Activated T-cell treated with anti-CD3 and anti-CD28 coated beads for 48 hours (primary cell): ENCODE measurements at places on chromosomes 7 and 10.

- DNase-seq = no peak
Observed at GRCh38 chr10:21065621-21066248, 168.6 kb upstream of the NEBL start.

DNA sequence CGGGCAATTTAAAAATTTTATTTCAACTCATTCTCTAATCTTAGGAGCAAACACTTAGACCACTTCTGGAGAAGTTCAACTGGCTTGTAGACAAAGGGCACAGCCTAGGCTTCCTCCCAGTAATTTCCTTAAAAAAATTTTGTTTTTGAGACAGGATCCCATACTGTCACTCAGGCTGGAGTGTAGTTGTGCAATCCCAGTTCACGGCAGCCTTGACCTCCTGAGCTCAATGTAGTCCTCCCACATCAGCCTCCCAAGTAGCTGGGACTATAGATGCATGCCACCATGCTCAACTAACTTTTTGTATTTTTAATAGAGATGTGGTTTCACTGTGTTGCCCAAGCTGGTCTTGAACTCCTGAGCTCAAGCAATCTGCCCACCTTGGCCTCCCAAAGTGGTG, 38.4 kb downstream of the BAMBI start:
- DNase-seq = no peak

GRCh38 chr10:33638891-33639290, 304.4 kb upstream of the NRP1 start:
- DNase-seq = no peak

GRCh38 chr7:103148131-103148993, 537 bp downstream of the NAPEPLD start:
- DNase-seq = no peak

GRCh38 chr10:131107970-131108369, 203.6 kb downstream of the TCERG1L start:
- no peak for DNase-seq

GRCh38 chr10:128221117-128221516, 94.9 kb upstream of the MKI67 start:
- DNase-seq = no peak

GRCh38 chr7:47045207-47046051, 536.5 kb downstream of the TNS3 start:
- no peak for DNase-seq

GRCh38 chr7:108418946-108419345, 37.3 kb downstream of the NRCAM start:
- no peak for DNase-seq

- no peak for DNase-seq
Observed at GRCh38 chr10:11685787-11686218, 56.4 kb upstream of the ECHDC3 start.

GRCh38 chr7:47088329-47089067, 493.4 kb downstream of the TNS3 start:
- no peak for DNase-seq

DNA sequence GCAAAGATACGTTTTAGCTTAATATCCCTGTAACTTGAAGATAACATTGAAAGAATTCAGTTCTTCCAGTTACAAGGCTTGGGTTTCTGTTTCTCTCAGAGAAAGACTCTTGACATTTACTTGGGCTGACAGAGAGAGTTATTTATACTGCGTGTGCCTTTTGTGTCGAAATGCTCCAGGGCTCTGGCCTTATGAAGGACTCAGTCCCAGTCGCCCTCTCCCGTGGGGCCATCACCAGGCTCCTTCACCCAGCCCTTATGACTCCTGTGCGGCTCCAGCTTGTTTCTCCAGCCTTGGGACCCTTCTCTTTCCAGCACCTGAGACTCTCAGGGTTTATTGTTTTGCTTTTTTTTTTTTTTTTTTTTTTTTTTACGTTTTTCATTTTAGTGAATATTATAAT, 242.3 kb upstream of the DKK1 start:
- no peak for DNase-seq

DNA sequence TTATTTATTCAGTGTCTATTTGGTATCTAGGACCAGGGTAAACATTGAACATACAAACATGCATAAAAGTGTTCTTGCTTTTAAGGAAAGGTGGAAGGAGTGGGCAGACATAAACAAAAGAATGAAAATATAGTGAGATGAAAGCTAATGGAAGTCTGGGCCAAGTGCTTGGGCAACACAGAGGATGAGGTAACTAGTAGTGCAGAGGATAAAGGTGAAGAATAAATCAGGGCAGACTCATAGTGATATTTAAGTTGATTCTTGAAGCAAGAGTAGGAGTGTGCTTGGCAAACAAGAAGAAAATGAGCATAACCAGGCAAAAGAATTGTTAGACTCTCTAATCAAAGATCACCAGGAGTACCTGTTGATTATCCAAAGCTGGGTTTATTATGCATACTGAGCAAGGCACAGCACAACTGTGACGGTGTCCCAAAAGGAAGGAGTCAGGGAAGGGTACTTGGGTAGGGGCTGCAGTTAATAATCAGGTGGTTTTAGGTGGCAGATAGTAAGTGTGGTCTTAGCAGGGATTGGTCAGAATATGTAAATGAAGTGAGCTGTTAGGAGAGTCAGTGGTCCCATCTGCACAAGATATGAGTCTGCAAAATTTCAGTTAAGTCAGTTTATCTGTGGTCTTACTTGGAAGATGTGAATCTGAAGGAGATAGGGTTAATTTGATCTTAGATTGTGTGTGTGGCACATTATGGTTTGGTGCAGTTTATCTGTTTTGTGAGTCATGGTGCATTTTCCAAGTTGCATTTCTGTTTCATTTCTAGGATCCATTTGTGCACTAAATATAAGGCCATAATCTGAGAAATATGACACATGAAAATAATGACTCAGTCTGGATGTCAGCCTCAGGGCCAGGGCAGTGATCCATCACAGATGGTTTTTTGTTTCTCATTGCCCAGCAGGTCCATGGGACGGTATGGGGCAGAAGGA, 30.6 kb upstream of the TAX1BP1 start:
- DNase-seq = no peak

DNA sequence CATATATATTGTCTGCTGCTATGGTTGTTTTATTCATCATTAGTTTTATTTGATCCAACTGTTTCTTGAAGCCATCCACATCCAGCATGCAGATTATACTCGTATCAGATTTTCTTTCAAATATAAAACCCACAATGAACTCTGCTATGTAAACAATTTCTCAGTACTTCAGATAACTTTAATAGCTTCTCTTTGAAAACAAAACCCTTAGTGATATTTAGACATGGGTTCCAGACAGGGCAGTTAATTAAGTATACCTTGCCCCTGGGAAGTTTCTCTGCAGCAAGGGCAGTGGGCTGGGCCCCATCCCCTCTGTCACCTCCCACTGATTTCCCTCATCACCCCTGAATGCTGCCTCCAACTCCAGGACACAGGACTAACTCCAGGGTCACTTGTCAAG, 104.3 kb downstream of the GFRA1 start:
- no peak for DNase-seq

- no peak for DNase-seq
Observed at GRCh38 chr10:1043532-1043995, 5.4 kb downstream of the IDI1 start.
